Renal cortical epithelial cell (primary cell): ENCODE measurements at places on chromosomes 7 and 10. TPM values are rescaled to one million over a fixed set of nuclear protein-coding genes. Genes with fewer than 3 reads are reported as not detected.

VSTM4 gene
- 0.35 TPM in 2 replicates for total RNA-seq

PALD1 gene
- 1.7 and 2.6 TPM in 2 replicates for total RNA-seq

SFRP4 gene
- 1.0 and 2.4 TPM in 2 replicates for total RNA-seq

AKR1C1 gene
- 5.5 and 6.6 TPM in 2 replicates for total RNA-seq

CCM2 gene
- total RNA-seq, result 52.2 and 69.3 TPM in 2 replicates

NPFFR1 gene
- under 0.01 TPM in 1 of 2 replicates, not detected in the other for total RNA-seq

ADARB2 gene
- 0.10 TPM in 1 of 2 replicates, not detected in the other for total RNA-seq

ATG9B gene
- total RNA-seq, result 0.10 TPM in 1 of 2 replicates, not detected in the other

TMEM178B gene
- 29.7 and 87.0 TPM in 2 replicates for total RNA-seq

AUTS2 gene
- total RNA-seq, result 0.52 and 3.2 TPM in 2 replicates

CRTAC1 gene
- total RNA-seq, result 0.17 and 23.9 TPM in 2 replicates

TMEM176A gene
- total RNA-seq, result 0.35 TPM in 1 of 2 replicates, not detected in the other

PRR15 gene
- 10.6 and 11.2 TPM in 2 replicates for total RNA-seq

AQP1 gene
- total RNA-seq, result 4.4 and 33.0 TPM in 2 replicates

DLX5 gene
- total RNA-seq, result not detected in 2 replicates

BZW2 gene
- 93.6 and 144 TPM in 2 replicates for total RNA-seq

GHRHR gene
- total RNA-seq, result not detected in 2 replicates

ZNF365 gene
- 6.7 and 8.2 TPM in 2 replicates for total RNA-seq

SIRT1 gene
- total RNA-seq, result 11.6 and 23.9 TPM in 2 replicates

OR2A5 gene
- total RNA-seq, result not detected in 2 replicates

CEP55 gene
- total RNA-seq, result 1.8 and 36.8 TPM in 2 replicates

MYH16 gene
- total RNA-seq, result 0.05 and 1.4 TPM in 2 replicates

BICC1 gene
- total RNA-seq, result 248 and 609 TPM in 2 replicates

PCGF5 gene
- 42.7 and 48.9 TPM in 2 replicates for total RNA-seq

OPN1SW gene
- not detected in 2 replicates for total RNA-seq

TNS3 gene
- 30.4 and 210 TPM in 2 replicates for total RNA-seq

PFKFB3 gene
- 35.8 and 493 TPM in 2 replicates for total RNA-seq

HMX2 gene
- not detected in 2 replicates for total RNA-seq

NSUN5 gene
- total RNA-seq, result 20.1 and 50.7 TPM in 2 replicates

JCAD gene
- total RNA-seq, result 3.3 and 8.2 TPM in 2 replicates

KLF14 gene
- 0.05 TPM in 1 of 2 replicates, not detected in the other for total RNA-seq

C10orf105 gene
- not detected in 2 replicates for total RNA-seq

TMEM26 gene
- 0.10 TPM in 1 of 2 replicates, not detected in the other for total RNA-seq

MALRD1 gene
- total RNA-seq, result 0.35 TPM in 1 of 2 replicates, not detected in the other

AKR1D1 gene
- total RNA-seq, result not detected in 2 replicates

SYNPO2L gene
- not detected in 2 replicates for total RNA-seq

HABP2 gene
- 0.17 and 28.8 TPM in 2 replicates for total RNA-seq

FAM25A gene
- not detected in 2 replicates for total RNA-seq

KIAA1549 gene
- total RNA-seq, result 1.0 and 10.1 TPM in 2 replicates

SKIDA1 gene
- total RNA-seq, result 0.69 and 2.1 TPM in 2 replicates
